LNCaP clone FGC (cell line): ENCODE measurements at places on chromosomes 6 and 20.
A peak's percentile ranks its signal among the peaks of the same experiment; 100 is the strongest.

- no peak for DNase-seq
Observed at GRCh38 chr20:40009542-40009941, 679.5 kb downstream of the MAFB start.

GRCh38 chr20:62437927-62438326, 10.6 kb upstream of the RBBP8NL start:
- DNase-seq, result no peak

GRCh38 chr20:32468860-32469259, 110.7 kb downstream of the ASXL1 start:
- DNase-seq, result no peak

DNA sequence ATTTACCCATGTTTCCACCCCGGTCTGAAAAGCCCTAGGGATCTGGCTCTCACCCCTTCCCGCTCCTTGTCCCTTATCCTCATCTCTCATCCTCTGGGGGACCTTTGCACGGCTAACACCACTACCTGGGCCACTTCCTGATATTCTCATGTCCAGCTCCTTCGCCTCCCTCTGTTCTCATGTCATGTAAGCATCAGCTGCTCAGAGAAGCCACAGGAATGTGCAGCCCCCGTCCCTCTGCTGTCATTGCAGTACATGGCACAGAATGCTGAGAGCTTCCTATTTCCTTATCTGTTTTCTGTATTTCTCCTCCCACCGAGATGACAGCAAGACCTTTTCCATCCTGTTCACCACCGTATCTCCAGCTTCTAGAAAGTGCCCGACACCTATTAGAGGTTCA, 102.4 kb downstream of the MTHFD1L start:
- no peak for DNase-seq

DNA sequence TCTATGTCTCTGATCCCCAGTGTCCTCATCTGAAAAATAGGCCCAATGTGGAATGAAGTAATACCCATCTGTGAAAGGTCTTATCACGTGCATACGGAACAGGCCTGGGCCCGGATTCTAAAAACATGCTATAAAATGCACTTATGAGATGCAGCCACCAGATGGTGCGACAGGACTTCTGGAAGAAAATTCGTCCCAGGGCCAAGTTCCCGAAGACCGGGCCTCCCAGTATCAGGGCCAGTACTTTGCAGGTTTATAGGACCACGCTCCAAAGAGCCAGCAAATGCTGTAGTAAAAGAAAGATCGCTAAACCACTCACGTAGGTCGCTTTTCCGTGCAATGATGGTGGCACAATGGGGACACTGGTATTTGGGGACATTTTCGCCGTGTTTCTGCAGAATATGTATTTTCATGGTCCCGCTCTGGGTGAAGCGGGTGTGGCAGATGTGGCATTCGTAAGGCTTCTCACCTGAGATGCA, 10.6 kb downstream of the CTCFL start:
- peak; percentile 61 for DNase-seq

GRCh38 chr6:33877982-33878535, 74.3 kb upstream of the MLN start:
- no peak for DNase-seq

DNA sequence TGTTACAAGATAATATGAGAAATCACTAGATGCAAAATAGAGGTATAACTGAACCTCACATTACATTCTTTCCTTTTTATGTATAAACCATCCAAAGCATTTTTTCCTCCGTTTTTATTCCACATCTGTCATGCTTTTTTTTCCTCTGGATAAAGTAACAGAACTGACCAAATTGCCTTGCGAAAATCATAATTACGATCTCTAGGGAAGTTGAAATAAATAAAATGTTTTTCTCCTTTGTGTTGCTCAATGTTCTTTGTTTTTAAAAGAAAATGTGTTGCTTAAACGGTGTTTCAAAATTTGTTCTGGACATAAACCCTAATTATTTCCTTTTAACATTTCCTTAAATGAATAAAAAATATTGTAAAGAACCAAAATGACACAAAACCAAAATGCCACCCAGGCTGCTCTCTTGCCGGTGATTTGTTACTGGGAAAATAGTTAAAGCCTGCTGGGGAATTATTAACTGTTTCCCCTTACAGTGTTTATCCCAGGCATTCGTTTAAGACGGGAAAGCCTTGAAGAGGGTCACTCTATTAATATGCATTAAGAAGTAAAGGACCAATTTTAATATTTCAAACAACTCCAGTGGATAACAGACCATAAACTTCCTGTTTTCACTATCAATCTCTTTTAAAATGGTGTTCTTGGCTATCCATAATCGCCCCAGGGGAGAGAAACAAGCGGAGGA, 1.7 kb upstream of the ADGRB3 start:
- no peak for DNase-seq

- DNase-seq, result no peak
Observed at GRCh38 chr6:161727083-161727833, 453.4 kb upstream of the AGPAT4 start.

DNA sequence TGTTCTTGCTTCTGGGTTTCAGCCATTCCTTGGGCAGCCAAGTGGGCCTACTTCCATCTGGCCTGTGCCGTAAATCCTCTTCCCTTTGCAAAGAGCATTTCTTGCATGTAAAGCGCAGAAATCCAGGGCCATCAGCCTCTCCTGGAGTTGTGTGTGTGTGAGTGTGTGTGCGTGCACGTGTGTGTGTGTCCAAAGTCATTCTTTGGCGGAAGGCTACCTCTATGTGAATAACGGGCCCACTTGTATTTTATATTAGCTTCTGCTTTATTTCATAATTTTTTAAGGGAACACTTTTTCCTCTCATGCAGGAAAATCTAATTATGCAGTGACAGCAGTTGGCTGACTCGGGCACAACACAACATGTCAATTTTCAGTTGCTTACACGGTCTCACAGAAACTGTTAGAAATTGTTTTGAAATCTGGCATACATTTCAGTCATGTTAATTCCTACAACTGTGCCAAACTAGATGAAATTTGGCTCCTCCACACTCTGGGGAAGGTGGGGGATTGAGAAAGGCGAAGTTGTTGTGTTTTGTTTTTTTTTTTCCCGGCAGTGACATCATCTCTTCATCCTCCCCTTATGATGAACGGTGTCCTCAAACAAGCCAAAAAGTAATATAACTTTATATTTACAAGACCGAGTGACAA, 223.7 kb upstream of the TSHZ2 start:
- no peak for DNase-seq

DNA sequence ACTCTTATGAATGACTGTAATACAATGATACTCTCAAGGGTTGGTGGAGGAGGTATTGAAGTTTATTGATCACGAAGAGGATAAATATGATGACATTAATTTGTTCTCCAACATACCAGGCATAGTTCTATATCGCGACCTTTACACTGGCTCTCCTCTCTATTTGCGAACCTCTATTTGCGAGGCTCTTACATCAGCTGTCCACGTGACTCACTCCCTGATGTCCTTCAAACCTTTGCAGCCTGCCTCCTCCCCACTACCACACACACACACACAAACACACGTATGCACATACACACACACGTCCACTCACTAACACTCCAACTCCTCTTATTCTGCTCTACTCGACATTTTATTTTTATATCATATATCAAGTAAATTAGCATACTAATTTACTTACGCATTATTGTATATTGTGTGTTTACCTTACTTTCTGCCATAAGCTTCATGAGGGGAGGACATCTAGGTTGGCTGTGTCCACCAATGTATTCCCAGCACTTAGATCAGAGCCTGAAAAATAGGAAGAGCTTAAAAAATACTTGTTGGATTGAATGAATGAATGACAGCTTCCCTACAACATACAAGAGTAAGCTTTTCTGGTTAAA, 53.3 kb upstream of the TNFRSF21 start:
- no peak for DNase-seq
